Occipital lobe (tissue), 3 donors: ENCODE measurements at places on chromosomes 16 and 17. TPM values are rescaled to one million over a fixed set of nuclear protein-coding genes. Genes with fewer than 3 reads are reported as not detected.

- no peak for DNase-seq
Observed at GRCh38 chr16:7057458-7057857, 275.2 kb upstream of the RBFOX1 start.

DNA sequence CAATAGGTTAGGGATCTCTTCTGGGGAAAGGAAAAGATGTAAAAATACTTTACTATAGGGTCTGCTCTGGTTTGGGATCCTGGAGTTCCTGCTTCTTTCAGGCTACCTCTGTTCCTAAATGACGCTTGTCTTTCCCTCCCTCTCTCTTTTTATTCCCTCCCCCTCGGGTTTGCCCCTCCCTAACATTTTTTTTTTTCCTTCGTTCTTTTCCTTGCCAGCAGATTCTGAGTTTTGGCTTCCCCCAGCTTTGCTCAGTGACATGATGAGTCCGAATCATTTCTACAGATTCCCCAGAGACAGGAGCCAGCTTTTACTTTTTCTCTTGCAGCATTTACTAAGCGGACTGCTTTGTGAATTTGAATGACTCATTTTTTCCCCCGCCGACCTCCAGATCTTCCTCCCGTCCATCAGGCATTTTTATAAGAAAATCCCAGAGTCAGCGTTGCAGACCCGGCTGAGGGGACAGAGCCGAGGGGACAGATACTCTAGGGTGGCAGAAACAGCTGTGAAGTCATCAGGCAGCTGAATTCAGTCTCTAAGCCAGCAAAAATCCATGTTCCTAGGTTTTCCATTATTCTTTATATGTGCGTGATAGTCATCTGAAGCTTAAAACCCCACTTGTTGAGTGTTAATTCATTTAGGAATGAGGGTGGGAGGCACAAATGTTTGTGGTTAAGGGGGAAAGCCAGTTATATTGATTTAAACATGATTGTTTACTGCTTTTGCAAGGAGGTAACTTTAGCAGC lies at the start of gene TMEM100:
Gene TMEM100, minus strand, starts transcription at position 123 of the 746 bp plus-strand sequence. CDS start 1,794 bp downstream, outside the sequence.
- DNase-seq, result no peak

TMEM186 gene
- 5.8 TPM for total RNA-seq

- peak; percentile 42 for DNase-seq
Observed at GRCh38 chr17:17877529-17878358, 41.0 kb upstream of the SREBF1 start.

- DNase-seq, result no peak
Observed at GRCh38 chr17:2906901-2907300, 110.7 kb downstream of the RAP1GAP2 start.

ABCC11 gene
- 0.16 TPM for total RNA-seq

DNA sequence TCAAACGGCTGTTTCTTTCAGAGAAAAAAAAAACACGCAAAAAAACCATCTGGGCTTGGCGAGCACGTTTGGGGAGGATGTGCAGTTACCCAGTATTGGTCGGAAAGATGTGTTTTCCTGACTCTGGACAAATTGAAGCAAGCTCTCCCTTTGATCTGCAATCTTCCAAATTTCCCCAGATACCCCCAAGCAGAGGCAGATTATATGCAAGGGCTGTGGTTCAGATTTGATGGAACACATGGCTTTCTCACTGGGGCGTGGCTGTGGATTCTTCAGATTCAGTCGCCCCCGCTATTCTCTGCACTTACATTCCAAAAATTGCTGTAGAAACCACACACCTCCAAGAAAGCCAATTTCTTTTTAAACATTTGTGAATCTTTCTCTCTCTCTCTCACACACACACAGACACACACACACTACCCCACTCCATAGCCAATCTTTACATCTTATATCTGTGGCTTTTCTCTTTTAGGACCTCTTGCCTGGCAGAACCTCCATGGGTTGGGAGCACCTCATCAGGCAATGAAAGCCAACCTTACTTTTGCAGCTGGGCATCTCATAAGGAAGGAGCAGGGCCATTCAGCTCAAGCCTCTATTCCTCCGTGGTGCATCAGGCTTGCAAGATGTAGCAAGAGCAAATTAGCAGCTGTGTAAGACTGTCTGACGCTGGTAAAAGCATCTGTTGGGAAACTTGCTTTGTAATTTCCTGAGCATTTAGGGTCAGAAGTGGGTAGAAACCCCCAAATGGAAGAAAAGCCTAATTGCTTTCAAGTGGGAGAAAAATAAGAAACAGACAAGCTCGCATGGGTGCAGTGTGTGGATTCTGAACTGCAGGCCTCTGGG lies 103.9 kb upstream of the FAM20A start:
- no peak for DNase-seq
